ENCODE measurements at places on chromosomes 4 and X.
A peak's percentile ranks its signal among the peaks of the same experiment; 100 is the strongest.

GRCh38 chrX:136166221-136166855 lies 19.0 kb downstream of the FHL1 start:
- peak; percentile 54 for DNase-seq

GRCh38 chr4:86026720-86027119 lies 333.1 kb downstream of the MAPK10 start:
- DNase-seq: no peak

- DNase-seq: no peak
These were observed 287.8 kb upstream of the GK2 start for GRCh38 chr4:79695848-79696247.

DNA sequence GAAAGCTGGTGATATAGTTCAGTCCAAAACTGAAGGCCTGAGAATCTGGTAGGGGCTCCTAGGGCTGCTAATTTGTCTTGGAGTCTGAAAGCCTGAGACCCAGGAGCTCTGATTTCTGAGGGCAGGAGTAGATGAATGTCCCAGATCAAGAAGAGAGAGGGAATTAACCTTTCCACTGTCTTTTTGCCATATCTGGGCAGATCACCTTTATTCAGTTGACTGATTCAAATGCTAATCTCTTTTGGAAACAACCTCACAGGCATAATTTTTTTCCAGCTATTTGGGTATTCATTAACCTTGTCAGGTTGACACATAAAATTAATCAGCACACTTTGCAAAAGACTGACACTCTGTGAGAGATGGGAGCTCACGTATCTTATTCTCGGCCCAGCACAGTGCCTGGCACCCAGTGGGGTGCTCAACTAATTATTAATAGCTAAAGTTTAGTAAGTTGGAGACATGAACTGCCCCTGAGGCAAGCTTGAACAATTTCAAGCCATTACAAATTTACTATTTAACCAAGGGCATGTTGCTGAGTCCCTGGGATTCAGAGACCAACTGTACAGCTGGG lies 114.3 kb downstream of the CPEB2 start:
- no peak for DNase-seq

DNA sequence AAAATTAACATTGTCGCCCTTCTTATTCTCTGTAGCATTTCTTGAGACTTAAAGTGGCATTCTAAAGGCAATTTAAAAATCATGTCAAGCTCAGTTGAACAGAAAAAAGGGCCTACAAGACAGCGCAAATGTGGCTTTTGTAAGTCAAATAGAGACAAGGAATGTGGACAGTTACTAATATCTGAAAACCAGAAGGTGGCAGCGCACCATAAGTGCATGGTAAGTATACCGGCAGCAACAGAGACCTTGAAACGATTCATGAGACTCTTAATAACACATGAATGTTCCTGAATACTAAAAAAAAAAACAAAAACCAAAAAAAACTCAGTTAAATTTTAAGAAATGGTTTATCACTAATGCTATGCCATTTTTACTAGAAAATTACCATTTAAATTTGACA lies 82.4 kb upstream of the HPRT1 start:
- no peak for DNase-seq

DNA sequence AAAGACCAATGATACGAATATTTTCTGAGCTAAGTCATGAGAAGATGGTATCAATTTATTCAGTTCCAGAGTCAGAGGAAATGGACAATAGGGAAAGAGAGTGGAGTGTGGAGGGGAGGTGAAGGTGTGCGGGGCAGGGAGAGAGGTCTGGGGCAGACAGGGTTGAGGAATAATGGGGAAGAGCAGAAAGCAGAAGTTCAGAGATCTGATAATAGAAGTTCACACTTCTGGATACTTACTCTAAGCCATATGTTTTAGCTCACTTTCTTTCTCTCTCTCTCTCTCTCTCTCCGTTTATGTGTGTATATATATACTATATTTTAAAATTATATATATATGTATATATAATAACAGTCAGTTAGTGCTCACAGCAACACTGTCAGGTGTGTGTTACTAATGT lies 40.4 kb downstream of the FOXR2 start:
- DNase-seq: no peak

- DNase-seq: no peak
These were observed 7.9 kb downstream of the PDLIM5 start for GRCh38 chr4:94459462-94460161.

DNA sequence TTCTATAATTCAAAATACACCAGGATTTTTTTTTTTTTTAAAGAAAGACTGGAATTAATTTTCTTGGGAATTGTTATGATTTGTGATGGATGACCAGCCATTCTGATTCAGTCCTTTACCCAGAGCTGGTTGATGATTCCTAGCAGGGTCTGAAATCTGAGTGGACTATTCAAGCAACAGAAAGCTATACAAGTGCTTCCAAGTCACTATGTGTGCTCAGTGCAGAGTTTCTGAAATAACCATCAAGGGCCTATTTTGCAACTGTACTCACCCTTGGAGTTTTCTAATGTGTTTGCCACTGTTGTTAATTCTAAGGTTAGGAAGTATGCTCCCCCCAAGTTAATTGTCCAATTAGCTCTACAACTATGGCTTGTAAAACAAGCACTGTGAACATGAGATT lies 137.7 kb upstream of the RAPGEF2 start:
- DNase-seq: no peak

Measured in lung (tissue), 17 donors.